Stimulated activated CD8-positive, alpha-beta memory T cell treated with anti-CD3 and anti-CD28 coated beads, Interleukin-2, amount 100 ng/mL, for 48 hours (primary cell): ENCODE measurements at places on chromosomes 3 and 15.

DNA sequence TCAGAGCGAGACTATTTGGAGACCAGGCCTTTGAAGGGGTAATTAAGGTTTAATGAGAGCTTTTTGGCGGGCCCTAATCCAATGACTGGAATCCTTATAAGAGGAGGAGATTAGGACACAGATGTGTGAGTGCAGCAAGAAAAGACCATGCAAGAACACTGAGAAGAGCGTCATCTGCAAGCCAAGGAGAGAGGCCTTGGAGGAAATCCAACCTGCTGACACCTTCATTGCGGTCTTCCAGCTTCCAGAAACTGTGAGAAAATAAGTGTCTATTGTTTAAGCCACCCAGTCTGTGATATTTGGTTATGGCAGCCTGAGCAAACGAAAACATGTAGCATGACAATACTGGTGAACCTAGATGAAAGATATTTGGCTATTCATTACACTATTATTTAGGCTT is 23.0 kb upstream of the MUSTN1 start:
- no peak for DNase-seq

DNA sequence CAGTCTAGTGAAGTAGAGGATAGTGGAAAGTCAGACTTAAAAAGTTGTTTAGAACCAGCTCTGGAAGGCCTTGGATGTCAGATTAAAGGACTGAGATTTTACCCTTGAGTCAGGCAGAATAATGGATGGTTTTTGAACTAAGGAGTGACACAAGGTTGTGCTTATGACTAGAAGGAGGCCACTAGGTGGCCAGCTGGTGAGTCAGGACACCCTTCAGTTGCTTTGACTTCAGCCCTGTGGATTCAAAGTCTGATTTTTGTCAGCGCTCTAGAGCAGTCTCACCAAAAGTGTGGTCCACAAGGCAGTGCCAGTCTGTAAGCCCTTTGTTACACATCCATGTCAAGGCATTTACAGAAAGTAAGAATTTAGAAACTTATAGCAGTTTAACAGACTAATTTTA is 3.8 kb upstream of the GABPB1 start:
- DNase-seq = no peak

DNA sequence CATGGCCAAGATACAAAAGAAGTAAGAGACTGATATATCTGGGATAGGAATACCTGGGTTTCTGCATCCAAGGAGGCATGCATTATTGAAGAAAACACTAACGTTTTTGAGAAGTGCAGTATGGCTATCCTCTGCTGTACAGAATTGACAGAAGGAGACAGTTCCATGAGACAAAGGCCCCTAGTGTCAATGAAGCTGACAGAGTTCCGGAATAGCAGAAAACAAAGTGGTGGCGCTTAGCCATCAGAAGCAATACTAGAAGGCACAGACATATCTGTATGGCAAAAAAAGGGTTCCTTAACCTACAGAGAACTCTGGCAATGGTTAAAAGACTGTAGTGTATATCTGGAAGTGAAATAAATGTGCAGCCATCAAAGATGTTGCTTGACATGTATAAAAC is 77.8 kb downstream of the VGLL3 start:
- DNase-seq = no peak

DNA sequence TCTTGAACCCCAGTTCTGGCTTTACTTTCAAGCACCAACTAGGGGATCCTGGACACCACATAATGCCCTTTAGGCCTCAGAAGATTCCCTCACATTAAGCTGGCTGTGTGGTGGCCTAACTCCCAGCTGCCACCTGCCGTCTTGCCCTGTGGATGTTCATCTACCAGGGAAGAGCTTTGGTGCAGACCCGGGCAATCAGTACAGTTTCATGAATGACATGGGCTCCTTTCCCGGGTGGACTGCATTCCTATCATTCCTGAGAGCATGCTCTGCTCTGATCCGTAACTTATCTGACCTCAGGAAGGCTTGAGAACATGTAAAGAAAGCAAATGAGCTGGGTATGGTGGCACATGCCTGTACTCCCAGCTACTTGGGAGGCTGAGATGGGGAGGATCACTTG is 50.0 kb upstream of the GSK3B start:
- DNase-seq = no peak

- no peak for DNase-seq
These were observed 9.7 kb upstream of the GNB5 start for GRCh38 chr15:52200831-52201365.

- DNase-seq = no peak
These were observed 108.5 kb downstream of the GLDN start for GRCh38 chr15:51450001-51450400.

GRCh38 chr3:98734735-98735134 is 28.4 kb upstream of the ST3GAL6 start:
- DNase-seq = no peak

DNA sequence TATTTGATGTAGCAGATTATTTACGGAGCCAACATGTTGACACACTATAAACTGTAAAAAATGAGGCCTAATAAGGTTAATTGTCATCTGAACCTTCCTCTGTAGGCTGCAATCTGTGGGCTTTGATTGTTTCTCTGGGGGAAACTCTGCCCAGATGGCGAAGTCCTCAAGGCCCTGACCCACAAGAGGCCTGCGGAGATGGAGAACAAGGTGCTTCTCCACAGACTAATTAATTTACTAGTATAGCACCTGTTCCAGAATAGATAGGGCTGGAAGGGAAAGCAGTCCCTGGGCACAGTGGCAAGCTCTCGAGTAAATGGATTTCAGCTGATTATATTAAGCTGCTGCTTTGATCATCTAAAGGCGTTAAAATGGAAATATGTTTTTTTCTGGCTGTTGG is 338.8 kb upstream of the DNAJC19 start:
- DNase-seq = no peak

DNA sequence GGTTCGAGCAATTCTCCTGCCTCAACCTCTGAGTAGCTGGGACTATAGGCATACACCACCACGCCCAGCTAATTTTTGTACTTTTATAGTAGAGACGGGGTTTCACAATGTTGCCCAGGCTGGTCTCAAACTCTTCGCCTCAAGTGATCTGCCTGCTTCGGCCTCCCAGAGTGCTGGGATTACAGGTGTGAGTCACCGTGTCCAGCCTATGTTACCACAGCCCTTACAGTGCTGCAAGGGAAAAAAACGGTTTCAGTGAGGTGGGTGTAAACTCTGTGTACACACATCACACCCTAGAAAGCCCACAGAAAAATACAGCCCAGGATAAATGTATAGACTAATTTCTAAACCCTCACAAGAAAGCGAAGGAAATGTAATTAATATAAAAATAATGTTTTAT is 103.5 kb upstream of the AKAP13 start:
- no peak for DNase-seq

GRCh38 chr15:45457641-45458539 is 64.7 kb downstream of the SLC30A4 start:
- DNase-seq = peak; percentile 39

GRCh38 chr3:68242606-68243005 is 588.2 kb upstream of the SUCLG2 start:
- no peak for DNase-seq

DNA sequence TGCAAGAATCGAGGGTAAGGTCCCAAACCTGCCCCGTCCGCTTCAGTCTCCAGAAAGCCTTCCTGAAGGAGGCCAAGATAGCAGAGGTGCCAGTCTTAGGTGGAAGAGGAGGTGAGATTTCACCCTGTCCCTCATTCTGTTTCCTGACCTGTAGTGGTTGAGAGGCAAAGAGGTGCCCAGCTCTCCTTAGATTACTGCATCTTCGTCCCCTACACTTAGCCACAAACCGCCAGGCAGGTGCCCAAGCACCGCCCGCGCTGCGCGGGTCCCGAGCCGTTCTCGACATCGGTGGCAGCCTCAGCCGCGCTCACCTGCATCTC is 23.8 kb upstream of the POLG start:
- DNase-seq = no peak

- DNase-seq = no peak
These were observed 291.0 kb downstream of the PLOD2 start for GRCh38 chr3:145869958-145870357.

DNA sequence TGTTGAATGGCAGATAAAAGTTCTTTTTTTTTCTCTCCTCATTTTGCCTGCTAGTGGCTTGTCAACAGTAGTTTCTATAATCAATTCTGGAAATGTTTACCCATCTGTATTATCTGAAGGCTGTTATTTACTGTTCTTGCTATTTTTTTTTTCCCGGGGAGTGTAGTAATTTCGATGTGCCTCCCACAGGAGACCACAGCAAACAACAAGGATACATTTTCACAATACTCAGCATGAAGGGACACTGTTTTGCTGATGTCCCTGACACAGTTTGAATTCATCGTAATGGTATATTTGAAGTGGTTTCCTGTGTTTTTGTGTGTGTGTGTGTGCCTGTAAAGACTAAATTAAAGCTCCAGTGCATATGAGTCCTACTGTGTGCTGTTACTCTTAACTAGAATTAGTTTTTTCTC is 92.1 kb upstream of the ICE2 start:
- no peak for DNase-seq

- no peak for DNase-seq
These were observed 502 bp upstream of the TIMP4 start for GRCh38 chr3:12159227-12159601.

- no peak for DNase-seq
These were observed 106.1 kb upstream of the TNFAIP8L3 start for GRCh38 chr15:51200792-51201191.

DNA sequence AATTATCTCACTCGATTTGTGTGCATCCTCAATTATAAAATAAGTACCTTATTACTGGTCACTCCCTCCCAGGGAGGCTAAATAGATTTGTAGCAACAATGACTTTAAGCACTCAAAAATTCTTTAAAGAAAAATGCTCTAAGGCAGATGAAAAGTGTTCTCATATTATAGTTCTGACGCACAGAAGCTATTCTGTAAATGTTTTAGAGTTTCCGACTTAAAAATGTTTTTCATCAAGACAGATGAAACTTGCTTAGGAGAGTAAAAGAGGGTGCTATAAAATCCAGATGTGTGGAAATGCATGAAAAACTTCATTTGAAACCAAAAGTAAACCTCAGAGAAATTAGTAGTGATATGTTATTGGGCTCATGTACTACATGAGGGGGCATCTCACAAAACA is 398.4 kb upstream of the KCNMB2 start:
- no peak for DNase-seq

GRCh38 chr3:45599984-45600650 is 5.6 kb downstream of the LIMD1 start:
- DNase-seq = no peak

DNA sequence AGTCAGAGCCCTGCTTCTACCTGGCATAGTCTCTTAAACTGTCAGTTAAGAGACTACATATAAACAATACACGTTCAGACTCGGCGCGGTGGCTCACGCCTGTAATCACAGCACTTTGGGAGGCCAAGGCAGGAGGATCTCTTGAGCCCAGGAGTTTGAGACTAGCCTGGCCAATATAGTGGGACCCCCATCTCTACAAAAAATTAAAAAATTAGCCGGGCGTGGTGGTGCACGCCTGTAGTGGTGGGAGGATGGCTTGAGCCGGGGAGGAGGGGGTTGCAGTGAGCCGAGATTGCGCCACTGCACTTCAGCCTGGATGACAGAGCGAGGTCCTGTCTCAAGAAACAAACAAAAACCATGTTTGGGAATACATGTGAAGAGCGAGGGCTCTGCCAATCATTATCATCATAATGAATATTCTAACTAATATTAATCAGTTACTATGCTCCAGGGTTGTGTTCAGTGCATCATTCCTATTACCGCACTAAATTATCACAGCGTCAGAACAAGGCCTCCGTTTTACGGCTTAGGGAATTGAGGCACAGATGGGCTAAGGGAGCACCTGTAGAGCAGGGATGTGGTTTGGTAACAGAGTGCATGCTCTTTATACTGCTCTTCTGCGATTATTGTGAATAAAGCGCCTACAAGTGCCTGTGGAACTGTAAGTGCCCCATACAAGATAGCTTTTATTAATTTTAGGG is 844 bp upstream of the UQCC5 start:
- DNase-seq = no peak

- no peak for DNase-seq
These were observed 107.9 kb upstream of the ALDH1A3 start for GRCh38 chr15:100771746-100772145.

DNA sequence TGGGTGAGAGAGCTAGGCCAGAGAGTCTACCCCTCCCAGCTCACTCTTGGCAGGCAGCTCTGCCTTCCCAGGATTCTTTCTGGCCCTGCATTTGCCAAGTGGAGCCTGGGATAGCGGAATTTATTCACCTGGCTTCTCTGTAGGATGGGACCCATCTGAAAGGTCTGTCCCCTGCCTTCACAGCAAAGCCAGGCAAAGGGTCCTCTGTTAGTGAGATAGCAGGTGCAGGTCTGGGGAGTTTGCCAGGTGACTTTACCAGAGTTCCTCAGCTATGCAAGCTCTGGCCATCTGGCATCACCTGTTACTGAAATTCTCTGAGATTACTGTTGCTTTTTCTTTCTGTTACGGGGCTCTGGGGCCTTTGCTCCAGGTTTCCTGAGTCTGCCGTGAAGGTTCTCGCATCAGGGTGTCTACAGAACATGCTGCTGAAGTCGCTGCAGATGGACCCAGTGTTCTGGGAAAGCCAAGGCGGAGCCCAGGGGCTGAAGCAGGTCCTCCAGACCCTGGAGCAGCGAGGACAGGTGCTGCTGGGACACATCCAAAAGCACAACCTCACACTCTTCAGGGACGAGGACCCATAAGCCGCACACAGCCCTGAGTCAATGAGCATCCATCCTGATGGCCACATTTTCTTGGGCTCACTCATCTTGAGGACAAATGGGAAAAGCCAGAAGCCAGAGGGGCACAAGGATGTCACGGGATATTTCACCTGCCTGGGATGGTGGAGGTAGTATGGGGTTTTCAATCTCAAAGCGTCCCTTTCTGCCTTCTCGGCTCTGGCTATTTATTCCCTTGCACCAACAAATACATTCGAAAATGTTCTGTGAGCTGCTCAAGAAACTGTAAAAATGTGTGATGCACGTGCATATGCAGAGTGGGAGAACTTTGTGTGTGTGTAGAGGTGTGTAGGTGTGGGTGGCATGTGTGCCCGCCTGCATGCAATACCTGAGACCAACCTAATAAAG is 49.8 kb downstream of the POMGNT2 start:
- DNase-seq = no peak

DNA sequence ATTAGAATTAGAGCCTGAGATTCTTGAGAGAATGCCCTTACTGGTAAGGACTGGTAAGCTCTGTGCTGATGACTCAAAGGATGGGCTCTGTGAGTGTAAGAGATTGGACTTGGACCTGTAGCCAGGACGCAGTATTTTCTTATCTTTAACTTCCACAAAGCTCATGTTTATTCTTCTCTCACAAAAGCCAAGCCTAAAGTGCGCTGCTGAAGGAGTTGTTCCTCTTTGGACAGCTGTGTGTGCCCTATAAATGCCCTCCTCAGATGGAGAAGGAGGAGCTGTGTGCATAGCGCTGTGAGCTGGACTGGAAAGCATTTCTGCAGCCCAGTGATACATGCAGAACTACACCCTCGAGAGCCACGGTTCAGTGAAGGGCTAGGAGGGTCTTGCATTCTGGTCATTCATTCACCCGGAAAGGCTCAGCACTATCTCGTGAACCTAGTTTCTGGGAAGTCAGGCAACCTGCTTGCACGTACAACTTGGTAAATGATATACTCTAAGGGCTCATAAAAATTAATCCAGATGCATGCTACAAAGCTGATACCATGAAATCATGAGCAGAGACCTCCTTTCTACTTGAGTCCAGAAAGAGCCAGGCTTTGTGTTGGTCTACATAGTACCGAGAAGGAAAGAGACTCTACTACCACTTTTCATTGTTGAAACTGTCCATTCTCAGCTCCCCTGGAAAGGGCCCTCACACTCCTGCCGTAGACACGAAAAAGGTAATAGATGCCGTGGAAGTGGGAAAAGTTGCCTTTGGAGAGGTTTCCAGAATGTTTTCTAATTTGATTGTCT is 103.0 kb upstream of the TBL1XR1 start:
- no peak for DNase-seq

- DNase-seq = no peak
These were observed 7.4 kb downstream of the RRP9 start for GRCh38 chr3:51934139-51934850.
